ENCODE measurements at places on chromosomes 3 and 15.

DNA sequence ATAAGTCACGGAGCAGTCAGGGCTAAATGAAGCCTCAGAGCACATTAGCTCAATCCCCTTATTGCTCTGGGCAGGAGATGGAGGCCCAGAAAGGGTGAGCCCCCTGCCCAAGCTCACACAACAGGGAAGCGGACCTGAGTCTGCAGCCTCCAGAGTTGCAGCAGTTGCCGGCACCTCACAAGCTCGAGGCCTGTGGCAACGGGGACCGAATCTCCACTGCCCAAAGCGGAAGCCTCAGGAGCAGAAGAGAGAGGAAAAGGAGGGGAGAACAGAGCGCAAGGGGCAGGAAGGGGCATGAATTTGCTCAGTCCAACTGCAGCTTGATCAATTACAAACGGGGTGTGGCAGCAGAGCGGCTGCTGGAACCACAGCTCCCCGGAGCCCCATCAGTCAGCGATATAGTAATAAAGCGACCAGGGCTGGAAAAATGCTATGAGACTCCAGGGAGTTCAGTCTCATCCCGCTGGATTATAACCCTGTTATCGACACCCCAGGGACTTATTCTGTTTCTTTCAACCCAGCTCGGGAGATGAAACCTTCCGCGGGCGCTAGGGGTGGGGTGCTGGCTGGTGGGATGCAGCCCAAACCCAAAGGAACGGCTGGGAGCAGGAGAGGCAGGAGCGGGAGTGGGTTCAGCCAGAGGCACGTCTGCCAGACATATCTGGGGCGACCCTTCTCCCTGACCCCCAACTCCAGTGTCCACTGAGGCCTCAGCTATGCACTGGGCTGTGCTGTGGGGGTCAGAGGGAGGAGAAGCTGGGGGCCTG, 219.7 kb upstream of the LINGO1 start:
- peak; percentile 24 for DNase-seq

DNA sequence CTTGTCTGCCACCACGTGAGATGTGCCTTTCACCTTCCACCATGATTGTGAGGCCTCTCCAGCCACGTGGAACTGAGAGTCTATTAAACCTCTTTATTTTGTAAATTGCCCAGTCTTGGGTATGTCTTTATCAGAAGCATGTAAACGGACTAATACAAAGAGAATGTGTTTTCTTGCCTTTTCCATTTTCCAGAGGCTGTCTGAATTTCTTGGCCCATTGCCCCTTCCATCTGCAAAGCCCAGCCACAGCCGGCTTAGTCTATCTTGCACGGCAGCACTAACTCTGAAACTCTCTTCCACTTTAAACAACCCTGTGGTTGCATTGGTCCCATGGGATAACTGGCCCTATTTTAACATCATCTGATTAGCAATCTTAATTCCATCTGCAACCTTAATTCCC, 215.3 kb downstream of the LRTM1 start:
- DNase-seq = no peak

DNA sequence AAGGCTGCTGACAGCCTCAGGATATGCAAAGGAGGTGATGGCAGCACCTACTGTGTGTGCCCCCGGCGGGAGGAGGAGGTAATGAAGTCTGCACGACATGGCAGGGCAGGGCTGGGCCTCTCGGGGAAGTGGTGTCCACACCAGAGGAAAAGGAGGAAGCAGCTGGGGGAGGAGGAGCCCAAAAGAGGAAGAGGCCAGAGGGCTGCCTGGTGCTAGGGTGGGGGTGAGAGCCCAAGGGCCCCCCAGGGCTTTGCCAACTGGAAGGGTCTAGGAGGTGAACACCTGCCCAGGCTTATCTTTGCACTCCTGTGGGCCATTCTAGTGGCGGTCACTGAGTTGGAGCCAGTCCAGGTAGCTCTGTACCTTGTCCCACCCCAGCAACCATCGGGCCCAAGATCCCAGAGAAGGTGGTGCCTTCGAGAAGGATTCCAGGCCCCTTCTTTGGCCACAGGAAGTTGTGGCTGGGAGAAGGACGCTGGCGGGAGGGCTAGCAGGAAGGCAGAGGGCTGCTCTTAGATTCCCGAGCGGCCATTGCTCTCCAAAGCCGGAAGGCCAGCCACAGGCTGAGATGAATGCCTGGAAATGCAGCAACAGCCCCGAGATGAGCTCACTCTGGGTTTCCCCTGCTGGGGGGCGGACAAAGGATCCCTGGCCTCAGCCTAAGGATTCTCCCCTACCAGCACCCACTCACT, 7.0 kb downstream of the GNAI2 start:
- DNase-seq = no peak

DNA sequence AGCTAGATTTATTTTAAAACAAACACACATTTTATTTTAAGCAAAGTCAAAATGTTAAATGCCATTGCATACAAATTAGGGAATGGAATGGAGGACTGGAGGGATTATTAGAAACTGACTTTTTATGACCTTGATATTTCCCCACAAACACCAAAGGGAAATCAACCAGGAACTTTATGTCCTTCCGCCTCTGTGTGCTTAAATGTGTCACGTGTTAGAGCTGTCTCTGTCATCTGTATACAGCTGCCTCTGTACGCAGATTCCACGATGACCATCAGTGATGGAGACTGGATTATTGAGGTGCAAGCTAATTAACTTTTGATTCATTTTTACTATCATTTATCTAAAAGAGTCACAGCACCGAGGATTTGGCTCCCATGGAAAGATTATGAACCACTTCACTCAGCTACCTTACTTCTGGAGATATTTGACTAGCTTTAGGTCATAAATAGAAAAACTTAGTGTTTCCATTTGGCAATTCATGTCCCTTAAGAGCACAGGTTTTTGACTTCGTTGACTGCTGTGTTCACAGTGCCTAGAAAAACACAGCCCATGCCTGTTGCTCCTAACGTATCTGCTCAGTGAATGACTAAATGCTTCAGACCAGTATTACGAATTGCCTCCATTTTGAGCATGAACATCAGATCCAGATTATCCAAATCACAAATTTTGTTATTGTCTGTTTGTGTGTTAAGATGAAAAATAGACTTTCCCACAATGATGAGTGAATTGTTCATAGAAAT, 1048.1 kb downstream of the MCTP2 start:
- no peak for DNase-seq

GRCh38 chr3:65675011-65675410, 363.7 kb downstream of the MAGI1 start:
- DNase-seq = no peak

DNA sequence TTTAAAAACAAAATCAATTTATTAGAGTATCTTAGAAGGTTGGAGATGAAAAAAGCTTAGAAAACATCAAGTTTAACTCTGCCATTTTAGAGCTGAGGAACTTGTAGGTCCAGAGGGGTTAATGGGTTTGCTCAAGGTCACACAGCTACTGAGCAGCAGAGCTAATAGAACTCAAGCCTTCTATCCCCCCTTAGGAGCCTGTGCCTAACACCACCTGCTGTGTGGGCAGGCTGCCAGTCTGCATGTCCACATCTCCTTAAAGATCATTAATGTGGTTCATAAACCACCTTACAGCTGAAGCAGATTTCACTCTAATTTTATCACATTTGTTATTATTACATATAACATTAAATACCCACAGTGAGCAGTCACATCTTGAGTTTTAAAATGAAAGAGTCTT, 14.1 kb upstream of the SLC35G2 start:
- no peak for DNase-seq

DNA sequence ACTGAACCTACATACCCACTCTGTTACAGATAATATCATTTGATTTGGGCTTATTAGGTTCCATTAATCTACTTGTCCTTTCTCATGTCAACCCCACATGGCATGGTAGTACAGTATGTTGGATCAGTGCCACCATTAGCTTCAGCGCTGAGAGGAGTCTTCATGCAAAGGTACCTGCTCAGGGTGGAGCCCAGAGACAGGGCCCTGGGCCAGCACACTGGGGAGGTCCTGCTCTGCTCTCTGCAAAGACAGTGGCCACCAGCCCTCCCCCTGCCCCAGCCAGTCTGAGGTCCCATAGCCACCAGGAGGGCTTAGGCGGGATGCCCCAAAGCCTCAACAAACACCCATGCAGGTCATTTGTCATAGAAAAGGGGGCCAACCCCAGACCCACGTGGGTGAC, 71.0 kb downstream of the ATP10A start:
- no peak for DNase-seq

DNA sequence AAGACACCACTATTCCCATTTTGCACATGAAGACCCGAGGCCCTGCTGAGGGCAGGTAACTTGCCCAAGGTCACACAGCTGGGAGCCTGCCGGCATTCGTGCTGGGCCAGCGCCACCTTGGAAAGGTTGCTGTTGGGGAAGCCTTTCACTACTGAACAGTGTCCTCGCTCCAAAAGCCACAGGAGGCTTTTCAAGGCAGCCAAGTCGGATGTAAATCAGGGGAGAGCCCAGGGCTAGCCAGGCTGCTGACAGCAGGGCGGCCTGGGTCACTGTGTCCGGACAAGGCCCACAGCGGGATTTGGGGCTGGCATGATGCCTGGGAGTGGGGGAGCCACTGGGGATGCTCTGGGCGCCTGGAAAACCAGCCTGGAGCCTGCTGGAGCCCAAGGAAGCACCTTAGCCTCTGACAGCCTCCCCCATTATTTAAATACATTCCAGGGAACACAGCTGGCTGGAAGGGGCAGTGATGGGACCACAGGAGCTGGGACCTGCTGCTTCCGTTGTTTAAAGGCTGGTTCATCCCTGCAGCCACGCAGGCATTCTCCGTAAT, 10.5 kb downstream of the SLC6A6 start:
- peak; percentile 80 for DNase-seq

- peak; percentile 94 for DNase-seq
Measured at GRCh38 chr3:188947401-188948280, 224.1 kb upstream of the TPRG1 start.

GRCh38 chr3:54709785-54710184, 218.1 kb downstream of the LRTM1 start:
- no peak for DNase-seq

- DNase-seq = no peak
Measured at GRCh38 chr3:141414800-141415462, 46.6 kb downstream of the ZBTB38 start.

GRCh38 chr3:22922317-22922716, 280.8 kb upstream of the UBE2E2 start:
- no peak for DNase-seq

- no peak for DNase-seq
Measured at GRCh38 chr15:39851500-39852092, 68.5 kb downstream of the GPR176 start.

DNA sequence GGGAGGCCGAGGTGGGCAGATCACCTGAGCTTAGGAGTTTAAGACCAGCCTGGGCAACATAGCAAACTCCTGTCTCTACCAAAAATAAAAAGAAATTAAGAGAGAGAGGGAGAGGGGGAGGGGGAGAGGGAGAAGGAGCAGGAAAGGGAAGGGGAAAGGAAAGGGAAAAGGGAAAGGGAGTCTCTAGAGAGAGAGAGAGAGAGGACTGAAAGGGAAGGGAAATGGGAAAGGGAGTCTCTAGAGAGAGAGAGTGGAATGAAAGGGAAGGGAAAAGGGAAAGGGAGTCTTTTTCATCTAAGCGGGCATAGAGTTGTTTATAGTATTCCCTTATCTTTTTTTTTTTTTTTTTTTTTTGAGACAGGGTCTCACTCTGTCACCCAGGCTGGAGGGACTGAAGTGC, 148.1 kb downstream of the NEO1 start:
- no peak for DNase-seq

DNA sequence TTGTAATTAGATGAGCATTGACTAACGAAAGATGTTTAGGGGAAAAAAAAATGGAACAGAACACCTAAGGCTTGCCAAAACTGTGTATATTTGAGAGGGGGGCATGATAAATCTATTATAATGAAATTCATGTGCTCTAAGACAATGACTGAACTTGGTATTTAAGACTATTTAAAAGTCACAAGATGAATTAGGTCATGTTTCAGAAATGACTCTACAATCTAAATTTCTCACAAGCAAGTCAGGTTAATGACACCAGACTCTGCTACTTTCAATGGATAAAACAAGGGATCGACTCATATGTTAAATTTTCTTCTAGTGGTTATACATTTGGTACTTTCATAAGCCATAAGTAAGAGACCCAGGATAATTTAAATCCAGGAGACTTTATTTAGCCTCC, 78.4 kb downstream of the DUT start:
- DNase-seq = no peak

Measured in H9 (cell line).